Right ventricle myocardium superior (tissue), 1 donor: ENCODE measurements at places on chromosomes 7 and 10. TPM values are rescaled to one million over a fixed set of nuclear protein-coding genes. Genes with fewer than 3 reads are reported as not detected.

Gene ANXA8
- 0.24 TPM for total RNA-seq

Gene ADRA2A
- 0.67 TPM for total RNA-seq

Gene TMEM176B
- total RNA-seq: 33.4 TPM

Gene CTTNBP2
- 2.0 TPM for total RNA-seq

- no peak for DNase-seq
Measured at GRCh38 chr7:66905689-66906088, 15.3 kb upstream of the TMEM248 start.

DNA sequence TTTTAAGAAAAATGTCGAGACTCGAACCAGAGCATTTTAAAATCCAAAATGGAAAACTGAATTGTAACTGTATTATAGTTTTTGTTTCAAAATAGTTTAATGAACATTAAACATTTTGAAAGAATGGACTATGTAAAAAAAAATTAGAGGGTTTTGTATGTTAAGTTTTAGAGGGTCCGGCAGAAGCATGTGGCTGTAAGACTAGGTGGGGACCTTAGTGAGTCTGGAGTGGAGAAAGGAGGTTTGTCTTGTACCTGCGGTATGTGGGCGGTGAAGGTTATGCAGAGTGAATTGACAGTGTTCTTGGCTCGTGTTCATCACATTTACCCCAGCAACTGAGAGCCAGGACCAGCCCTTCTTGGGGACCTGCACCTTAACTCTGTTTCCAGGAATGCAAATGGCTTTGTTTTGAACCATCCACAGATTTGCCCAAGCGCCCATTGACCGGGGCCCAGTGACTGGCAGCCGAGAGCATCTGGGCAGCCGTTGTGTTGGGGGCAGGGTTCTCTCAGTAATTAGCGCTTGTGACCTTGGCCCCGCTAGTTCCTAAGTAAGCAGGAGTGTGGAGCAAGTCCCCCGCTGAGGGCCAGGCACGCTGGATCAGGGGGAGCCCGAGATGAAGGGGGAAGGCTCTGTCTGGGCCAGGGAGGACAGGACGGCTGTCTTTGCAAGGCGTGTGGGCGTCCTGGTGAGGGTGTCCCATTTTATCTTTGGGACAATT, 1.4 kb upstream of the KLF6 start:
- DNase-seq: peak; percentile 58

DNA sequence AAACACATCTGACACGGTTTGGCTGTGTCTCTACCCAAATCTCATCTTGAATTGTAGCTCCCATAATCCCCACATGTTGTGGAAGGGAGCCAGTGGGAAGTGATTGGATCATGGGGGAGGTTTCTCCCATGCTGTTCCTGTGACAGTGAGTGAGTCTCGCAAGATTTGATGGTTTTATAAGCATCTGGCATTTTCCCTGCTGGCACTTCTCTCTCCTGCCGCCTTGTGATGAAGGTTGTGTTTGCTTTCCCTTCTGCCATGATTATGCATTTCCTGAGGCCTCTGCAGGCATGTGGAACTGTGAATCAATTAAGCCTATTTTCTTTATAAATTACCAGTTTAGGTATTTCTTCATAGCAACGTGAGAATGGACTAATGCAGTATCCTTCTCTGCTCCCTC, 5.9 kb upstream of the HTR5A start:
- no peak for DNase-seq
